ENCODE measurements at places on chromosomes 5 and 9.

DNA sequence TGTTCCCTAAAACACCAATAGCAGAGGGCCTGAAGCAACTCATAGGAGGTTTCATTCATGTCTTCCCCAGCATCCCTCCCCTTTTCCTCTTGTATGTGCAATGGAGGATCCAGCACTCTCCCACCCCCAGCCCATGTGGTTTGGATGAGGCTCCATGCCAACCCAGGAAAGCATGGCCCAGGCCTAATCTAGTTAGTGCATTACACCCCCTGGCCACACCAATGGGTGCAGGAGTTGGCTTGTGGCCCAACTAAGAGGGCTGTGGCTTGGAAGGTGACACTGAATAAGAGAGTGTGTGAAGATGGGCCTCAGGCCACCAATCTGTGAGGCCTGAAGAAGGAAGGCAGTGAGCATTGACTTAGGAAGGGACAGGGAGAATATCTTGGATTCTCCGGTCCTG, 70.8 kb upstream of the SMIM23 start:
- DNase-seq = no peak

GRCh38 chr5:1054018-1054798, 45.6 kb downstream of the NKD2 start:
- DNase-seq = no peak

- DNase-seq = no peak
These were observed 127.4 kb upstream of the ADRA1B start for GRCh38 chr5:159788835-159789331.

GRCh38 chr9:87602933-87603643, 105.4 kb downstream of the DAPK1 start:
- no peak for DNase-seq

- no peak for DNase-seq
These were observed 1763.7 kb downstream of the EFNA5 start for GRCh38 chr5:105907016-105907415.

DNA sequence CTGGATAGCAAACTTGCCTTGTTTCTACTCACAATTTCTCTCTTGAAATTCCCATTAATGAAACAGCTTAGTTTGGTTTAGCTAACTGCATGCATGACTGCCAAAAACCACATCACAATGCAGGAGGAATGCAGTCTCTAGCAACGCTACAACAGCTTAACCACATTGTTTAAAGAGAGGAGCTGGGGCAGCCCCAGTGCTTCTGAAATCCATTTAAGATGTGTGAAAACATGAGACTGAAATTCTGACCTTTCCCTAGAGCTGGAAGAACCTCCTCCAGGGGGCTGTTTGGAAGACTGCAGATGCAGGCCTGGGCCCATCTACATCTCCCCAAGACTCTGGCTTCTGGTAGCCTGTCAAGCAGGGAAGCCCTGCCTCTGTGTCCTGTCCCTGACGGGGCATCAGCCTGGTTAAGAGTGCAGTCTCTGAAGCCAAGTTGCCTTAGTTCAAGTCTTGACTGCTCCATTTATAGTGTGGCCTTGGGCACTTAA, 157.1 kb downstream of the ZNF462 start:
- DNase-seq = no peak

DNA sequence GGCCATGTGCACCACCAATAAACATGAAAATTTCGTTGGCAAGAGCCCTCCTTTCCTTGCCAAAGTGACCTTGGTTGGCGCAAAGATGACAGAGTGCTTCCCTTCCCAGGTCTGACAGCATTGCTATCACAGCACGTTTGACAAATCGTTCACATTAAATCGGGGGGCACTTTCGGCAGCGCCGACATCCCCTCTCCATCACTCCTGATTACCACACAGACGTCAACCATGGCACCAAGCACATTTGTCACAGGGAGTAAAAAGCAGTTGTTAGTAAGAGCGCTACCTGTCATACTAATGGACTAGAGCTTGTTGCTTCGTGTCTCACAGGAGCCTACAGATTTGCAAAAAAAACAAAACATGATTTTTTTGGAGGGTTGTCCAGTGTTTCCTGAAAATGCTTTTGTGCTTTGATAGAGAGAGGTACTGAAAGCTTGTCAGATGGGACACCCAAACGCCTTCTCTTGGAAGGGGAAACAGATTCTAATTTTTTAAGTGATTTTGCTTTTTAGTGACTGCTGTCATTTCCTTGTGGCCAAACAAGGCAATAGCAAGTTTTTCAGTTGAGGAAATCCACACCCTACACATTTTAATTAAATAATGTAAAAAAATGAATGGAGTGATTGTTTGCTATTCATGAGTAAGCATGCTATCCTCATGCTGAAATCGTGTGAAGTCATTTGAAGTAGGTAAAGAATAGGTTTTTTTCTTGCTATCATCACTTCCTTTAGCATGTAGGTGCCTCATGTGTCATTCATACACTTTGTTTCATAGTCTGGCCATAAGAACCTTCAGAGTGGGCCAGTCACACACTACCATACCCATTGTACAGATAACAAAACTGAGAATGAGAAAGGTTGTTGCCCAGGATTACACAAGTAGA, 682.8 kb upstream of the WWC1 start:
- no peak for DNase-seq

DNA sequence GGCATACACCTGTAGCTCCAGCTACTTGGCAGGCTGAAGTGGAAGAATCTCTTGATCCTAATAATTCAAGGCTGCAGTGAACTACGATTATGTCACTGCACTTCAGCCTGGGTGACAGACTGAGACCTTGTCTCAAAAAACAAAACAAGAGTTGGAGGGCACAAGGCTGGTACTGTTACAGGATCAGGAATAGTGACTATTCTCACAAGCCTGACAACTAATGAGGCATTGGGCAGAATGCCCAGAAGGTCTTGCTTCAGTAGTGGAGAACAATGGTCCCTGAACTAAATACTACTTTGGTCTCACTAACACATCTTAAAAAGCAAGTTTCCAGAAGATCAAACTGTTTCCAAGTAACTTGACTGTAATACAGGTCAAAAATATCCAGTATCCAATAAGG, 182.9 kb upstream of the RFX3 start:
- no peak for DNase-seq

DNA sequence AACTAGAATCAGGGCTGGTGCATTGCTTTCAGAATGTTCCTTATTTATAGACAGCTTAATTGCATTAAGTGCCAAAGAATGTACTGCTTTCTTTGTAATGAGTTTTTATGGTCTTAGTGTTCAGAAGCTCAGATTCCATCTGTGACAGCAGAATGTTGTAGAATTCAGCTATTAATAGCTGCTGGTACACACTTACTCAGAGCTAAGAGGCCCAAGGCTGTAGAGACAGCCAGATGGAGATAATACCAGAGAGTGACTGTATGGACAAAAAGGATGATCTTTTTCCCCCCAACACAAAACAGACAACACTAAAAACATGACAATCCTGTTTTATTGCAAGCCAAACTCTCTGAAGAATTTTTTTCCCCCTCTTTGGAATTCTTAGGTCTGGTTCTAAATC, 50.2 kb downstream of the PPP2R2B start:
- DNase-seq = no peak

- no peak for DNase-seq
These were observed 35.0 kb downstream of the TPPP start for GRCh38 chr5:658103-658502.

- DNase-seq = no peak
These were observed 32.3 kb downstream of the PRRX2 start for GRCh38 chr9:129697656-129698253.

- DNase-seq = no peak
These were observed 5.8 kb upstream of the LNPEP start for GRCh38 chr5:96930058-96930457.

- DNase-seq = no peak
These were observed 31.9 kb downstream of the ADAMTSL2 start for GRCh38 chr9:133566382-133566781.

DNA sequence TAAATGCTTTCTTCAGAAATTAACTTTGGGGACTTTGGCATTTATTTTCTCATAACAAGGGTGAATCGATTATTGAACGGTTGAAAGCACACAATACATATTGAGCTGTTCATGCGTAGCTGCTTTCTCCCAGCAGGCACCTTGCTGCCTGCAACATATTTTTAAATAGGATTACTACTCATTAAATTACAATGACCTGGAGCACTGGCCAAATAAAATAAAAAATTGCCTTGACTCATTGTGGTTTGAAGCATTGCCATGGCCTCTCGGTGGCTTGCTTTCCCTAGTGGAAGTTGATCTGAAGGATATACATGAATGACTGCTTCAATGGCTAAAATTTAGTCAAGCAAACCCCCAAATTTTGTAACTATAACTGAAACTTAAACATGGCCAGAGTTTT, 181.6 kb upstream of the NUDT12 start:
- DNase-seq = no peak

DNA sequence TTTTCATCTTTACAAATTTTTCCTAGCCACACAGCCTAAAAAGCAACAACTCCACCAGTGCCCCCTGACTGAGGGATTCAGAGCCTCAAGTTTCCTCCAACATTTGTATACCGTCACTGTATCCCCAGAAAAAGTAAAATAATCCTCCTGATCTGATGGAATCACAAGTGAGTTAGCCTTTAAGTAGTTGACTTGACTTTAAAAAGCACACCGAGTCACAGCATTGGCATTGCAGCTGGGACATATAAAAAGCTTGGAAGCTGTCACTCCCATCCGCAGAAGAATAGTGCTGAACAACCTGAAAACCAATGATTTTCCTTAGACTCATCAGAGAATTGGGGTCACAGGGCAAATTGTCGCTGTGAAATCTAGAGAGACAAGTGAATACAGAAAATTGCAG, 41.6 kb upstream of the FBN2 start:
- no peak for DNase-seq

DNA sequence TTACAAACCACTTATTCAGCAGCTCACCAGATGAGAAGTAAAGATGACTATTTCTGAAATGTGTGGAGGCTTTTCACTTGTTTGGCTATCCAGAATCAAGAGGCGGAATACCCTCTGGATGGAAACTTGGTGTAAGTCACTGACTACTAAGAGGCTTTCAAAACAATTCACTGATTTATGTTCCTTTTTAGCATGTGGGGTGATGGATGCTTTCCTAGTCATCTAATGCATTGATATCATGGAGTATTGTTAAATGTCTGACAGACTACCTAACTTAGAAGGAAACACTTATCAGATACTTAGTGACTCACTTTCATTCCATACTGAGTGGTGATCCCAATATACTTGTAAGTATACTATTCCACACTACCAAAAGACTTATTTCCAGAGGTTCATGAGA, 141.4 kb downstream of the PLK2 start:
- no peak for DNase-seq

DNA sequence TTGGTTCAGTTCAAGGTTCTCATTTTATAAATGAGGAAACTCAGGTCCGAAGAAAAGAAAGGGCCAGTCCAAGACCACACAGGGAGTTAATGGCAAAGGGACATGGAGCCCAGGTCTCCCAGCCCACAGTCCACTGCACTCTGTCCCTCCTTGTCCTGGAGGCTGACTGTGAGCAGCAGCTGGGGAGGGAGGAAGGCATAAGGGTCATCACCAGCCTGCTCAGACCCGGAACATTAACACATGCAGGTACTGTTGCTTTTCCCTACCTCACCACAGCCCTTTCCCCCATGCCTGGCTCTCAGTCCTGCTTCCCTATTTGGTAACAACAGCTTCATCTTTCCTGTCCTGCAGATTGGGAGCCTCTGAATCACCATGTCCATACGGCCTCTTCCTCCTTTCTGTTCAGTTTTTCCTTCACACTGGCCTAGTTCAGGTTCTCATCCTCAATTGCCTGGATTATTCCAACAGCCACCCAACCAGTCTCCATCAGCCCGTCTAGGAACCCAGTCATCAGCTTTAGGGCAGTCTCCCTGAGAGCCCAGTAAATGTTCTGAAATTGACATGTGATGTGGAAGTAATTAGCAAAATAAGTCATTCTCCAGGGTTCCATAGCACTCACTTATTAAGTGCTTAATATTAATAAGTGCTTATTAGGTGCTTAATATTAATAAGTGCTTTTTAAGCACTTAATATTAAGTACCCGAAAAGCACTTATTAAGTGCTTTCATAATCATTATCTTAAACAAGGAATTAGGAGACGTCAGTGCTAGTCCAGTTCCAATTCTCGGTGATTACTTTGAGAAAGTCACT, 4.3 kb downstream of the GPX3 start:
- no peak for DNase-seq

DNA sequence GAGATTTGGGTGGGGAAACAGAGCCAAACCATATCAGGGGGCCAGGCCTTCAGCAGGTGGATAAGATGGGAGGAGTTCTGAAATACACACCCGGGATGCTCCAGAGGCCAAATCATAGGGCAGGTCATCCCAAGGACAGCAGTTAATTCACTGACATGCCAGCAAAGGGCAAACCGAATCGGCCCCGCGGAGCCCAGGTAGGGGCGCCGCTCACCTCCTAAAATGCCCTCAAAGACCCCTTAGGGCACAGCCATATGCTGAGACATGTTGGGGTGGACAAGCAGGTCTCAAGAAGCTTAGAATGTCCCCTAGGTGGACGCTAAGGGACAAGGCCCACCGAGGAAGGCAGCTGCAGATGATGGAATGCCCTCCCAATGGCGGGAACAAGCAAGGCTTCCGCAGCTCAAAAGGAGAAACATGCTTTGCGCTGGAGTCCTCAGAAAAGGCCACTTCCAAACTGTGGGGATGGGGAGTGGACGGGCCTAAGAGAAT, 144.9 kb downstream of the ERCC6L2 start:
- no peak for DNase-seq

DNA sequence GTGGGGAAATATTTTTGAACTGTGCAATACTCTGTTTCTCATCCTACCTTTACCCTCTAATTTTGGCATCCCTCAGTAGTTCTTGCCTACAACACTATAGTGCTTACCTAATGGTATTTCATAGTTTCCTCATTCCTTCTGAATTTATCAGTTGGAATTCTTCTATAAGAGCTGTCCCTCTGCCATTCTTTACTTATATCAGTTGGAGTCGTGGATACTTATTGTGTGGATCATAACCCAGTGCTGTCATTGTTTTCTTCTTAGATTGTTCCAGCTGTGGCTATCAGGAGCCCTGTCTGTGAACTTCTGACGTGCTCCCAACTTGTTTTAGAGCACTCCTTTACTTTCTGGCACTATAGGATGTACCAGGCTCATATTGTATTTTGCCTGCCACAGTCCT, 146.1 kb upstream of the OTULINL start:
- no peak for DNase-seq

DNA sequence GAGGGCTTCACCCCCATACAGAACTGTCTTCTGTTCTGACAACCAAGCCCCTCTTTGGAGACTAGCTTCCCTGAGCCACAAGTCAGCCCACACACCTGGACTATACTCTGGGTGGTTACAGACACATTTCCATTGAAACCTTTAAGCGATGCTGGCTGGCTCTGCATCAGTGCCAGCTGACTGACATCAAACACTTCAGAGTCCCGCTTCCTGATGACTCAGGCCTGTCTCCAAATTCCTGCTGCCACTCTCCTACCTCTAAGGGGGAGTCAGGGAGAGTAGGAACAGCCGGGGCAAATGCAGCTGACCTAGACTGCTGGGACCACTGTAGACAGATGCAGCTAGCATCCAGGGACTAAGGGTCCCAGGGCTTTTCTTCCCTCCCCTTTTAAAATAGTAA, 59.4 kb downstream of the SIL1 start:
- DNase-seq = no peak
